WERI-Rb-1 (cell line): ENCODE measurements at places on chromosomes 5 and 9.

DNA sequence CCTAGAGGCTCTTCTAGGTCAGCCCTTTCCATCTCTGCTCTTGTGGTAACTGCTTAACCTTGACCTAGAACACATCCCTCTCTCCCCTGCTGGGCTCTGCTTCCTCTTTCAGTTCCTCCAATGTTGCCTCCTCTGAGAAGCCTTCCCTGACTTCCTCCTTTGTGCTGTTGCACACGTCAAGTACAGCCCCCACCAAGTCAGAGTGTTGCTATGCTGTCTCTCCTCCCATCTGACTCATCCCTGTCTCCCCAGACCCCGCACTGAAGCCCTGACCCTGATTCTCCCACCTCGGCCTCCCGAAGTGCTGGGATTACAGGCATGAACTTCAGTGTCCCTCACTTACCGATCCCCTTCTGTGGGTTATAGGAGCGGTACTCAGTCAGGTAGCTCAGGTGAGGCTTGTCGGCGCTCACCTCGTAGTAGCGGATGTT, 10.4 kb upstream of the TRIM14 start:
- no peak for DNase-seq

DNA sequence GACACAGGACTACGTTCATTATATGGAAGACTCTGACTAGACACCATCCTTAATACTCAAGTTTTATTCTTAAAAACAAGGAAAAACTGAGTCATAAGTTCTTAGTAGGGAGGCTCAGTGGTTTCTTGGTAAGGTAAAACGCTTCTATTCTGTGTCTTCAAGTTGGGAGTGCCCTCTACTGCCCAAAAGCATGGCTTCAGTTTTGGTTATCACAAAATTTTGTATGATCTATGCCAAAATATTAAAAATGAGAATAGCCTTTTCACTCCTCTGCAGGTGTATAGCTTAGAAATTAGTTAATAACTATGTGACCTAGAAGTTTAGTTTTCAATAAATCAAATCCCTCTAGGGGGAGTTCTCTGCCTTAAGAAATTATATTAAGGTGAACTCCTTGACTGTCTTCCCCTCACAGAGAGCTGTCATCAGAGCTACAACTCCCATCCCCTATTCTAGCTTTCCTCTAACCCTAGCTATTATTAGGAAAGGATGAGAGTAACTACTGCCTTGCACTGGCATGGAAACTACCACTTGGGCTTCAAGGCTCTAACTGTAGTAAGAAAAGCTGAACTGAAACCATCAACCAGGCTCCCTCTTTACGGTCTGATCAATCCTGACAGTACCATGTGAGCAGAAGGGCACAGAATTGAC, 189.7 kb downstream of the GNAQ start:
- DNase-seq: no peak

- no peak for DNase-seq
Measured at GRCh38 chr5:139514486-139514856, 31.9 kb upstream of the STING1 start.

- no peak for DNase-seq
Measured at GRCh38 chr5:116847960-116848359, 273.3 kb upstream of the SEMA6A start.

GRCh38 chr9:35731415-35732184, 395 bp downstream of the TLN1 start:
- DNase-seq: no peak

DNA sequence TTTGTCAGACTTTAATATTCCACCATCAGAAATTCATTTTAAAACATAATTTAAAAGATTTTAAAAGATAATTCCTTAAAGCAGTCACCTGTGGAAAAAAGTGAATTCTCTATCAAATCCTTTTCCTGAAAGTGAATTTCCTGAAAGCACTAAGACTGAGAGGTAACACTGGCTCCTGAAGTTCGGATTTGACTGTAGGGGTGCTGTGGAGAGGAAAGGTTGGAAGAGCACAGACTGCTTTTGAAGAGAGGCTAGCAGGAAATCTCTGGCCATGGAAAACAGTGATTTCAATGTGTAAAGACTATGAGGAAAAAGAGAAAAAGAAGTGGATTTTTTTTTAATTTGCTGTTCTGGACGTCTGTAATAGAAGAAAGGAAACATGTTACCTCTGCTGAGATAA, 35.7 kb upstream of the TMEM161B start:
- no peak for DNase-seq

GRCh38 chr5:75324791-75325190, 12.2 kb upstream of the HMGCR start:
- no peak for DNase-seq

GRCh38 chr5:65874241-65874640, 52.1 kb upstream of the ERBIN start:
- DNase-seq: no peak

DNA sequence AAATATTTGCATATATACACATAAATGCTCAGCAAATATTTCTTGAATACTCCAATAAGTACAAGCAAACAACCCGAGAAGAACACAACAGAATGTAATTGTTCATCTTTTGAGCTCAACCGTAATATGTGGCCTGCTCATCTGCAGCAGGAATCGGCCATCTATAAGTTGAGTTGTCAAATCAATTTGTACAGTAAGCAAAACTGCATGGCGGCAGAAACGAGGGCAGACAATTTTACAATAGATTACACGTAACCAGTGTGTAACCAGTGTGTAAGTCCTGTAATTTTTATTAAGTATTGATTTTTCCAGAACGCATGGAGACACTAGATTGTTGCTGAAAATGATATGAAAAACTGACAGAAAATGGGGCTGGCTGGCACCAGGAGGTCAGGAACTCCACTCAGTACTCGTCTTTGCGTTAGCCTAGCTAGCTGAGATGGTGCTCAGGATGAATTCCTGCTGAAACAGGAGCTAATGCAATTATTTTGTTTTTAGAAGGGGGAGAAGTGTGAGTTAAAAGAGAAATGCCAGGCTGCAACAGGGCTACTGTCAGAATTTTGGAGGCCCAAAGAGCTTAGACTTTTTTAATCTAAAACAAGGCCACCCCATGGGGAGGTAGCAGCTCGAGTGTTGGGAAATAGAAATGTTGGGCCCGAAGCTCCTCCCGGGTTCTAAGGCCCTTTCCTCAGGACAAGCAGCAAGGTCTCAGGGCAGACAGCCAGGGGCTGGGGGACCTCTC, 682 bp downstream of the DHX29 start:
- no peak for DNase-seq

- no peak for DNase-seq
Measured at GRCh38 chr9:121662359-121662758, 10.9 kb downstream of the DAB2IP start.

DNA sequence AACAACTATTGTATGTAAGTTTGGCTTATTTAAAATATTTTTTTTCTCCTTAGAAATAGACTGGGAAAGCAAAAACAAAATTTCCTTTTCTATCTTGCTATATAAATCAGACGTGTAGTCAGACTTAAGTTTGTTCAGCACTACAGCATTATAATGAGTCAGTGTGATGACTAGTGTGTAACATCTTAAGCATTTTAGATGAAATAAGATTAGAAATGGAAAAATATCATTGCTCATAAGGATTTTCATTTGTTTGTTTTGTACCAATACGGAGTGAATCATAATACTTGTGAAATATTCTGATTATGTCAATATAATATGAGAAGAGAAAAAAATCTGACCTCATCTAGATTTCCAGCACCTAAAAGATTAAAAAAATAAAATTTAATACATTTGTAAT, 64.7 kb upstream of the RICTOR start:
- DNase-seq: no peak

GRCh38 chr5:112907166-112907631, 14.8 kb downstream of the REEP5 start:
- DNase-seq: no peak

GRCh38 chr5:54177058-54177457, 133.3 kb downstream of the ARL15 start:
- no peak for DNase-seq

DNA sequence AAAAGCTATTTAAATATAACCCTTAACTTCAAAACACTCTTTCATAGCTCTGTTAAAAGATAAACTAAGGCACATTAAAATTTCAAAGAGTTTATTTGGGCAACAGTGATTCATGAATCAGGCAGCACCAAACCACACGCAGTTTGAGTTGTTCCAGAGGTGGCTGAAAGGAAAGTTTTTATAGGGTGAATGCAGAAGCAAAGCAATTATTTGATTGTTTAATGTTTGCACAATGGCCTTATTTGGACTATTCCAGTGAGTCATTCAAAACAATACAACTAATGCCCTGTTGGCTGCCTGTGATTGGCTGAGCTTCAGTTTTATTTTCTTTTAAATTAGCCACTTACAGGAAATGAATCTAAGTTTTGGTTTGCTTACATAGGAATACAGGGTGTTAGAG, 125.3 kb downstream of the CEP120 start:
- DNase-seq: no peak

DNA sequence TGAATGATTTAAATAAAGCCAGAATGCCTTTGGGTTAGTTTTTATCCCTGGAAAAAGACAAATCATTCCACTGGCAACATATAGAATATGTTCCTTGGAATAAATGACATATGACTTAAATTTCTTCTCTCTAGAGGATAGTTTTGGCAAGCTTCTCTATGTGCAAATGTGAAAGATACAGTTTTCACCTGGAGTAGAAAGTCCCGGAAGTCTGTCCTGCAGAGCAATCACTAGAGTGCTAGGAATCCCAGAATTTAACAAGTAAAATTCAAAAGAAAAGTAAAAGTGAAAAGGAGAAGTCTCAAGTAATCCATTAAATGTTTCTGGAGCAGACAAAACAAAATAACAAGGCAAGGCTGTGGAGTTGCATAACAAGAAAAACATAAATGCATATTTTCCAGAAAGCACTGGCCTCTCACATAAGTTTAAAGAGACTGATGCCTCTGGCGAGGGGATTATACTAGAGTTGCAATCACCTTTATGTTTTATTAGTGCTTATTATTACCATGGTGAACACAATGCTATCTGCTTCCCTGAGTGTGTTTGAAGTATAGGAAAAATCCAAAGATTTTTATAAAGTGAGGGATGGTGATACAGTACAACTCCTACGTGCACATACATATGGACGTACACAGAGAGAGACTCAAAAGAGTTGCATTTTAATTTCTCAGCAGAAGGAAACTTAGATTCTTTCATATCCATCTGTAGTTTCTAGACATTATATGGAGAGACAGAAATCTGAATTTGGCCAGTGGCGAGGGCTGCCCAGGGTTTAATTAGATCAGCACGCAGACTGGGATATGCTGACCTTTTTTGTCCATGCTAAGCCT, 188.3 kb upstream of the ANKRD55 start:
- DNase-seq: no peak

- no peak for DNase-seq
Measured at GRCh38 chr9:5635390-5635789, 6.5 kb downstream of the RIC1 start.

DNA sequence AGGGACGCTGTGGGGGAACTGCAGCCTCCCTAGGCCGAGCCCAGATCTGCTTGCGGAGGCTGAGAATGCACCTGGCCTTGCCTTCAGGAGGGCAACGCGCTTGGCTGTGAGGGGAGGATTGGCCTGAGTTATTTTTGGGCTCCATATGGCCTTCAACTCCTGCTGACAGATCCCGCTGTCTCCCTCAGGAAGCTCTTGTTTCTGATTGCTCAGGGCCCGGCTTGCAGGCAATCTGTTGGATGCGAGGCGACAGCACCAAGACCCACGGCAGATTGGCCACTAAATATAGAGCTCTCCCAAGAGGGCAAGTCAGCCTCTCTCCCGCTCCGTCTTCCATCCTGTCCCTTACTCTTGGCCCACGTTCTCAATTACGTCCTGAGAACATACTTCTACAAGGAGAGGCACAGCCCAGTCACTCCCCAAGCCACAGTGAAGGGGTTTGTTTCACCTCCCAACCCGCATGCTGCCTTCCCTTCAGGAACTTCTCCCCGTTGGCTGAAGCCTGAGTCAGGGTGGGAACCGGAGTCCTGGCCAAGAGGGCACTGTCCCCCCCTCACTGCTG, 53.6 kb downstream of the RASGEF1C start:
- peak; percentile 65 for DNase-seq
